ENCODE measurements at places on chromosomes 7 and 10.

- no peak for DNase-seq
Measured at GRCh38 chr7:27689591-27690164, 27.0 kb upstream of the HIBADH start.

- no peak for DNase-seq
Measured at GRCh38 chr7:101731502-101732084, 85.8 kb upstream of the CUX1 start.

DNA sequence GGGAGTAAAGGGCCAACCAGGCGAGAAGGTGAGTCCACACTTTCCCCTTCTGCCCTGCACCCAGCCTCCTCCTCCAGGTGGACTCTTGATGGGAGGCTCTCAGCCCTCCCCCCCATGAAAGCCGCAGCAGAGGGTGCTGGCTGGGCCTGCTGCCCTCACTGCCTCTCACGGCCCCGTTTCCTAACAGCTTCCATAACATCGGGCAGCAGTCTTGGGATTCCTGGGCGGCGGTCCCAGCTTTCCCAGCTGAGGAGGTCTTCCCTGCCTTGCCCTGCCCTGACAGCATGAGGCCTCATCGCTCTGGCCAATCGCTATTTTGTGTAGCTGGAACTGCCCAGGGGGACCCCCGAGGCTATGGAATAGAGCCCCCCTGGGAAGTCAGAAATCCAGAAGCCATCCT, 76.3 kb downstream of the COL13A1 start:
- DNase-seq: no peak

DNA sequence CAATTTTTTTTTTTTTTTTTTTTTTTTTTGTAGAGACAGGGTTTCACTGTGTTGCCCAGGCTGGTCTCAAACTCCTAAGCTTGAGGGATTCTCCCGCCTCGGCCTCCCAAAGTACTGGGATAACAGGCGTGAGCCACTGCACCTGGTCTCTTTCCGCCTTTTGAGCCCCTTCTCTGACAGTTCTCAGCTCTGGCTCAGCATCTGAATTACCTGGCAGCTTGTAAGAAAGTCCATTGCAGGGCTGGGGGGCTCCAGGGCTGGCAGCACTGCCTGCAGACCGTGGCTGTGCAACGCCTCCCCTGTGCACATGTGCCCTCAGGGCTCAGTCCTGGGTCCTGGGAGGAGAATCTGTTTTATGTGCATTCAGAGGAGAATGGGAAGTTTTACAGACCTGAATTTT, 37.6 kb downstream of the VWA2 start:
- DNase-seq: no peak

DNA sequence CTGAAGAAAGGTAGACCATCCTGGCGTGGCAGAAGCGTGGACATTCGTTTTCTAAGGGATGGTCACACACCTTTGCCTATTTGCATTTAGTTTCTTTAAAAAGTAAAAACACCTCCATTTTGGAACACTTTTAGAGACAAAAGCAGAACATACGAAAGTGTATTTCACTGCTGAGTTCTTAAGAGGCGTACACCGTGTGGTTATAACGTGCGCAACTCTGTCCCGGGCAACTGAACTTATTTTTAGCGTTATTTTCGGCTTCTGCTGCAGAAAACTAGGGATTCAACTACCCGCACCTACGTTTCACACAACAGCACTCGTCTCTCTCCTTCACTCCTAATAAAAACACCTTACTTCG, 557 bp upstream of the LSM8 start:
- DNase-seq: no peak

GRCh38 chr10:13938950-13939349, 352.2 kb downstream of the PRPF18 start:
- DNase-seq: no peak

- DNase-seq: no peak
Measured at GRCh38 chr7:39130274-39130673, 152.6 kb downstream of the POU6F2 start.

DNA sequence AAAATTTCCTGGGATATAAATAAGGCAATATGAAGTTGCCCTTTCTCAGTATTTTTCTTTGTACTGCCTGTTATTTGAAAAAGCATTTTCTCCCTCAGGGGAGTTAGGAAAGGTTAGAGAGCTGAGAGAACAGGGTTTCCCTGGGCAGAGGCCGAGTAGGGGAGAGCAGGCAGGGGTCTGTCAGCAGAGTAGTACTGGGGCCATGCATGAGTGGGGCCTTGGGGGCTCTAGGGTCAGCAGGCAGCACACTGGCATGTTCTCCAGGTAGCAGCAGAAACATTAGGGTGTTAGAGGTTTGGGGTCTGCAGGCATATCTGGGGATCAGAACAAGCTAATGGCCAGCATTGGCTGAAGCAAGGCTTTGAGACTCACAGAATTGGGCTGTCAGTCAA, 56.4 kb downstream of the KLRG2 start:
- no peak for DNase-seq

DNA sequence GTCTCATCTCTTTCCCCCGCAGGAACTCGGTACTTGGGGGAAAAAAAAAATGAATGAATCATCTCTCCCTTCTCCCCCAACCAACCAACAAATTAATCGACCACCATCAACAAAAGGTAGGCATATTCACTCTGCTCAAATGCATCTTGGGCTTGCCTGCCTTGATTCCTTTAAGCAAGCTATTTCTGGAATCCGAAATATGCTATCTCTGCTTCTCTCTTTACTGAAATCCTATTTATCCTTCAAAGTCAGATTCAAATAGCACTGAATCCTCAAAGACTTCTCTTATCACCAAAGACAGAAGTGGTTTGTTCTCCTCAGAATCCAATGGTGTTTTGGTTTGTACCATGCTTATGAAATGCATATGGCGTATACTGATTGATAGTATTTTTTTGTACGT, 49.6 kb upstream of the TPK1 start:
- DNase-seq: no peak

GRCh38 chr7:19587291-19587690, 121.5 kb downstream of the POLR1F start:
- DNase-seq: no peak

DNA sequence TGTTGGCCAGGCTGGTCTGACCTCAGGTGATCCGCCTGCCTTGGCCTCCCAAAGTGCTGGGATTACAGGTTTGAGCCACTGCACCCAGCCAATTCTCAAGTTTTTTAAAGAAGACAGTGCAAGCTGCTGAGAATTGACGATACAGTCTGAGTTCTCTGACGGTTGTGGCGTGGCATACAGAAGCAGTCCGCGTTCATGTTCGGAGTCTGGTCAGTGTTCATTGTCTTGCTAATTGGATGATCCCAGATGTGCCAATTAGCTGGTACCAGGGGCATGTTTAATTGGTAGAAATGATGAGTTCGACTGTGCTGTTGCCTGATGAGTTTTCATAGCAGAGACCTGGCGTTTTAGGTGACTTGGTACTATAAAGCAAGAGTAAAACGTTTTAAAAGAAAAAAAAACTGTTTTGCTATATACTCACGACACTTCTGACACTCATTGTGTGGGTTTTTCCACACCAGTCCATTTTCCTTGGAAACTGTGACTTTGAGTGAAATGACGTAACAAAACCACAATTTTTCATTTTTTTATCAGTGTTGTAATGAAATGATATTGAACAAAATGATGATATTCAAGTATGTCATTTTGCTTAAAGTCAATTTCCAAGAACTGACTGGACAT, 32.3 kb downstream of the CAMK1D start:
- no peak for DNase-seq

DNA sequence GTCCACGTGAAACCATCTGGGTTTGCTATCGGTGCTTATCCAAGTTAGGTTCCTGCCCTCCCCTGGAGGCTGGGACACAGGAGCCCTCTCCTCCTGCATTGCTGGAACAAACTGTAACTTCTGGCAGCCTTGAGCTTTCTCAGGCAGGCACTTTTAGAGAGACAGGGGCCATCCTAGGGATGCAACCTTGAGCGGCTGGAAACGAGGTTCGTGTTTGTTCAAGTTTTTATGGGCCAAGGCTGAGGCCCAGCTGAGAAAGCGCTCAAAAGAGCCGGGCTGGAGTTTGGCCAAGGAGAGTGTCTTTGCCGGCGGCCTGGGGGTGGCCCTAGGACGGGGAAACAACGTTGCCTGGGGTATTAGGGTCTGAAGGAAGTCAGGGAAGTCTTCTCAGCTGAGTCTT, 5.5 kb upstream of the MMD2 start:
- no peak for DNase-seq

- no peak for DNase-seq
Measured at GRCh38 chr7:43143918-43144589, 31.6 kb downstream of the HECW1 start.

DNA sequence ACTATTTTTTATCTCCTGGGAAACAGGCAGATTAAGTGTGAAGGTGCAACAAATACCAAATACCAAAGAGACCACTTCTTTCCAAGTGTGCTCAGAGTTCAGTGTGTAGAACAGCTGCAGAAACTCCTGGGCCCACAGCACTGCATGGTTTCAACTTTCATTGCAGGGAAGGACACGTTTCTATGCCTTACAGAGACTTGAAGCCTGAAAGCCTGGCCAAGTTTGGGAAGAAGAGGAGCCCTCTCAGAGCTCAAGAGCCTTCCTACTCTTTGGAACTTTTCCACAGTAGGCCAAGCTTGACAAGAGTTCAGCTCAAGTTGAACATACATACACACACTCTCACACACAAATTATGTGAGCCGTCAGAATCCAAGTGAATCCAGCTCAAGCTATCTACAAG, 2.5 kb downstream of the HOXA4 start:
- no peak for DNase-seq

DNA sequence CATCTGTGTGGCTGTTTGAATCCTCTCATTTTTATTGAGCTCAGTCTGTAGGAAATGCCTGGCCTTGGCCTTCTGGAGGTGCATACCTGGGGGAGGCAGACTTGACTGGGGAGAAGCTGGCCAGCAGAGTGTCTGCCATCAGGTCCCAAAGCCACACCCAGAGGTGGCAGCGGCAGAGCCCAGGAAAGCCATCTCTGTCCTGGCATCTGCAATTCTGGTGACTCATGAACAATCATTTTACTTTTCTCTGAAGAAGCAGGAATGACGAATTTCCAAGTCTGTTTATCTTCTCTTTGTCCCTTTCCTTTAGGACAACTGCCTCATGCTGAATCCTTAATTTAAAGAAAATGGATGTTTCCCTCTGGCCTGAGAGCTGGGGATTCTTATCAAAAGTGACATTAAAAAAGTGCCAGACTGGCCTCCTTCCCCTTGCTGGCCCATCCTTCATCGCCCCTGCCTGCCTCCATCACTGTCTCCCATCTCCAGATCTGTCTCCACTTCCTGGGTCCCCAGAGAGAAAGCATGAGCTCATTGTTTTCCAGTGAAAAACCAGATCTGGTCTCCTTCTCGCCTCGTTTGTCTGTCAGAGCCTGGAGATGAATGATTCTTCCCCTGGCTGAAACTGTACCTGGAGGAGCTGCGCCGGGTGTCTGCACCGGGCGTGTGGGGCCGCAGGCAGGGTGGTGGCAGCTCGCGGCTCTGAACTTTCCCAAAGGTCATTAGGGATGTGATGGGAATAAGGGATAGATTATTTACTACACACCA, 124.5 kb downstream of the TMEM178B start:
- no peak for DNase-seq

DNA sequence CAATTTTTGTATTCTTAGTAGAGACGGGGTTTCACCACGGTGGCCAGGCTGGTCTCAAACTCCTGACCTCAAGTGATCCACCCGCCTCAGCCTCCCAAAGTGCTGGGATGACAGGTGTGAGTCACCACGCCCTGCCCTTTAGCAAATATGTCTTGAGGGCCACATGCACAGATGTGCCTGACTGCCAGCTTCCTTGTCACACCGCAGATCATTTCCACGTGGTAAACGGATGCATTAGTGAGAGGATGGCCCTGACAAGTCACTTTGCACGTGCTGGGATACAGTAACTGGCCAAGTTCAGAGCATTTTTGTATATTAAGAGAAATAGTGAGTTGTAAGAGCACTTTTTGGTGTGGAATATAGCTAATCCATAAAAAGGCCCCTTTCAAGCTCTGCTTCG, 44.3 kb upstream of the FAM180A start:
- no peak for DNase-seq
